Activated CD4-positive, alpha-beta T cell treated with anti-CD3 and anti-CD28 coated beads, Interleukin-2, Interleukin-6, amounts not matched to agents 100 ng/mL and 50 ng/mL, durations not matched to agents 16 hours and 8 hours (primary cell): ENCODE measurements at places on chromosomes 7 and 10.

DNA sequence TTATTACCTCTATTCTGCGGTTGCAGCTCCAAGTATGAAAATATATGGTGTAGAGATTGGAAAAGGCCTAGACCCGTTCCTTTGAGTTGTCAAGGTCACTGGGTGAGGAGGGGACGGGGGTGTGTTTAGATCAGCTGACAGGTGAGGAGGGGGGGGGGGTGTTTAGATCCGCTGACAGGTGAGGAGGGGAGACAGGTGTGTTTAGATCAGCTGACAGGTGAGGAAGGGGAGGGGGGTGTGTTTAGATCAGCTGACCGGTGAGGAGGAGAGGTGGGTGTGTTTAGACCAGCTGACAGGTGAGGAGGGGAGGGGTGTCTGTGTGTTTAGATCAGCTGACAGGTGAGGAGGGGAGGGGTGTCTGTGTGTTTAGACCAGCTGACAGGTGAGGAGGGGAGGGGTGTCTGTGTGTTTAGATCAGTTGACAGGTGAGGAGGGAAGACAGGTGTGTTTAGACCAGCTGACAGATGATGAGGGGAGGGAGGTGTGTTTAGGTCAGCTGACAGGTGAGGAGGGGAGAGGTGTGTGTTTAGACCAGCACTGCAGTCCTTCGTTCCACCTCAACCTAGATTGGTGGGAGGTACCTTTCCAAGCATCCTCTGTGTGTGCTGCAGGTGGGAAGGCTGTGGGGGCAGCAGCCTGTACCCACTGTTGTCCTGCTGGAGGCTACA lies 655.0 kb upstream of the ADARB2 start:
- DNase-seq = no peak

GRCh38 chr10:84567133-84567532 lies 238.7 kb downstream of the CCSER2 start:
- no peak for DNase-seq

GRCh38 chr7:2451171-2452073 lies 24.8 kb downstream of the GRIFIN start:
- peak; percentile 86 for DNase-seq

- peak; percentile 9 for DNase-seq
Observed at GRCh38 chr7:138089080-138089901, 13.0 kb downstream of the AKR1D1 start.

DNA sequence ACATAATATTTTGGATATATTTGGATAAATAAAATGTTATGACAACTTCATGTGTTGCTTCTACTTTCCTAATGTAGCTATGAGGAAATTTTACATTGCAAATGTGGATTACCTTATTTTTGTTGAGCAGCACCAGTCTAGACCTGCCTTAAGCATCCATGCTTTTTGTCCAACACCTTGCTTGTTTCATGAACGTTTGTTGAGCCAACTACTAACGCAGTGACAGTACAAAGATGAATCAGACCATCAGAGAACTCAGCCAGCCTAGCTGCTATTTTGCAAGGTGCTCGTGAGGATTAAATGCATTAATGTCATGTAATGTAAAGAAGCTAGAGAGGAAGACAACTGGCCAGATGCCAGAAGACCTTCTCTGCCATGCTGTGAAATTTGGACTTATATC lies 1.1 kb upstream of the ZC3HAV1L start:
- no peak for DNase-seq

GRCh38 chr10:17506390-17506789 lies 52.0 kb upstream of the ST8SIA6 start:
- DNase-seq = peak; percentile 69

GRCh38 chr7:25388681-25389080 lies 160.4 kb upstream of the NPVF start:
- no peak for DNase-seq

- DNase-seq = no peak
Observed at GRCh38 chr7:7613210-7613609, 27.3 kb upstream of the UMAD1 start.

DNA sequence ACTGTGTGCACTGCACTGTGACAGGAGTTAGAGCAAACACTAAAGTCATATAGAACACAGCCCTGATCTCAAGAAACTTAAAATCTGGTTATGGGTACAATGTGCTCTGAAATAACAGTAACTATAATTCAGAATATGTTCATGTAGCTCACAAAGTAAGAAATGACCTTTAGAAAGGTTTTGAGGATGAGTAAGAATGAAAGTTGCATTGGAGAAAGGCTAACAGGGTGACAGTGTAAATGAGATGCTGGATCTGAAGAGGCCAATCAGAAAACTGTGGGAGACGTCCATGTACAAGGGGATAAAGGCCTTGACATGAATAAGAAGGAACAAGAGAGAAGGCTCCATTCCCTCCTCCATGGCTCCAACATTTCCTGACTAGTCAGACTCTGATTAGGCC lies 124.7 kb downstream of the GRM3 start:
- no peak for DNase-seq

DNA sequence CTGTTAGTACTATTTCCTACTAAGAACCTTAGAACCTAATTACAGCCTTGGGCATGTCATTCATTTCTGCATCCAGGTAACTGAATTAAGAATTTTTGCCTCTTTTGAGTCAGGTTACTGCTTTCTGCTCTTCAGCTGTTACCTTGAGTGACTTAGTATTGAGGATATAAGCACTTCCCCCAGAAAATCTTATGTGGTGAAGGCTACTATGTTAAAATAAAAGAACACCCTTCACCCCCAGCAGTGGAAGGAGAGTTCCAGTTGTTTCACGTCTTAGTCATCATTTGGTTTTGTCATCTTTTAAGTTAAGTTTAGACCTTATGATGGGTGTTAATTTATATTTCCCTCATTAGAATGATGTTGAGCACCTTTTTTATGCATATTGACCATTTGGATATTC lies 82.8 kb downstream of the GLCCI1 start:
- no peak for DNase-seq

- DNase-seq = no peak
Observed at GRCh38 chr10:97020452-97021400, 165.0 kb downstream of the SLIT1 start.

DNA sequence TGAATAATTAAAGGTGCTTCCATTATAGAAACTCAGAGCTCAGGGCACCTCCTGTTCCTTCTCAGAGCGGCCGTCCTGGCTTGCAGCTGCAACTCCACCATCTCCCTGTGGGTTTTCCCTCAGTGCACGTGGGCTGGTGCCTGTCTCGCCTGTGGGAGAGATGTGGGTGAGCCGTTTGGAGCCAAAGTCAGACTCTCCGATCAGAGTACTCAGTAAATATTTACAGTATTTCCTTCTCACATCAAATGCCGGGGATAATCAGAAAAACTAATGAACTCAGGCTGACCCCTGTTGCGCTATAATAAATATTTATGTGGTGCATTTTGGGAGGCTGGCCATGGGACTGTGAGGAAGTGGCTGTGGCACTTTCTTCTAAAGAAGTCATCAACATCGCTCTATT lies 155.8 kb upstream of the HABP2 start:
- no peak for DNase-seq

DNA sequence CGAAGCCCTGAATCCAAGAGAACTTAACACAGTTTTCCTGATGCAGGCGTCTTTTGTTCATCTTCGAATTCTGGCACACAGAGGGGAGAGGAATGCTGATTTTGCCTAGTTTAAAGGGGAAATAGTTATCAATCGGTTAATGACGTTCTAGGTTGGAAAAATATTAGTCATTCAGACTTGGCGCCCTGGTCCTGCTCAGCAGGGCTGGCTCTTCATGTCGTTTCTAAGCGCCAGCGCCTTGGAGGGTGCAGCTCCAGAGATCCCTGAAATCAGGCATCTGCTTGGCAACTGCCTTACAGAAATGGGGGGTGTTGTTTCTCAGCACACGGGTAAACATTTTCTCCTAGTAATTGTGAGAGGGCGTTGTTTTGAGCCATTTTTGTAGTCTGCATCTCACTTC lies 1.3 kb upstream of the PRTFDC1 start:
- no peak for DNase-seq

DNA sequence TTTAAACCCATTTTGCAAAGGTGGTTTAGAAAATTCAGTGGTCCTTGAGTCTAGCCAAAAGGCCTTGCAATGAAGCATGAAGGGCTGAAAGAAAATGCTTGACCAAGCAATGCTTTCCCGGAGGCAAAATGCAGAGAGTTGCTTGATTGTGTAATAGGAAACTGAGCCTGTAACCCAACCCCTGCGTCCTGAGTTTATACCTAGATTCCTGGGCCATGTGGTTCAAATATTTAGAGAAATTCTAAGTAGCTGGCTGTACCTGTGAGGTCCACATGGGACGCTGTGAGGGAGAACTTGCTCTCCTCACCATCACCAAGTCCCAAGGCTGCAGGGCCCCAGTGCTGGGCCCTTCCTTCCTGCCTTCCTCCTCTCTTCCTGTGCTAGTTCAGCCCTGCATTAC lies 45.7 kb downstream of the CXCL12 start:
- DNase-seq = no peak

DNA sequence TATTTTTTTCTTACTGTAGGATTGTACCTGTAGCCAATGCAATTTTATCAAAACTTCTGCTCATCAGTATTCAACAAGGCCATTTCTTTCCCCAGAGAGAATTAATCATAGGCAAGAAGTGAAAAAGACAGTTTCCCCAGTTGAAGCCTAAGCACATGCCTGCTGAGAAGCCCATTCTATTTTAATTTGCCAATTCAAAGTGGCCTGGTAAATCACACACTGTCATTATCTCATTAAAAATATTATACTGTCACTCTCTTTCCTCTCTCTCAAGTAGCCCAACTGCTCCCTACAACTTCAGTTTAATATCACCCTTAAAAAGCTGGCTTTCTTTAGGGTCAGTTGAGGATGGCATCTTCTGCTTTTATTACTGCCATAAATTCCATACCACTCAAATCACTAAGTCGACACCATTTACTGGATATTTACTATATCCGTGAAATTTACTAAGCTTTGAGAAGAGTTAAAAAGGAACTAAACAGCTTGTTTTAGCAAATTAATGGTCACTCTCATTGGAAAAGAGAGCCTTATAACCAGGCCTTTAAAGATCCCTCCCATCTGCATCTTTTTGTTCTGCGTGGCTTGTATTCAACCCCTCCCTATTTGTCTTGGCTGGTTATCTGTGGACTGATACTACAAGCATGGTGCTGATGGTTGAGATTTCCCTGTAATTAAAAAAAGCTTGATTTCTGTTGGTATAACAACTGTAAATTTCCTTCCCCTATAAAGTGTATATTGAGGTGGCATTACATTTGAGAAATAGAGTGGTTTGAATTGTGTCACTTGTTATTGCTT lies 30.6 kb downstream of the COL28A1 start:
- no peak for DNase-seq

DNA sequence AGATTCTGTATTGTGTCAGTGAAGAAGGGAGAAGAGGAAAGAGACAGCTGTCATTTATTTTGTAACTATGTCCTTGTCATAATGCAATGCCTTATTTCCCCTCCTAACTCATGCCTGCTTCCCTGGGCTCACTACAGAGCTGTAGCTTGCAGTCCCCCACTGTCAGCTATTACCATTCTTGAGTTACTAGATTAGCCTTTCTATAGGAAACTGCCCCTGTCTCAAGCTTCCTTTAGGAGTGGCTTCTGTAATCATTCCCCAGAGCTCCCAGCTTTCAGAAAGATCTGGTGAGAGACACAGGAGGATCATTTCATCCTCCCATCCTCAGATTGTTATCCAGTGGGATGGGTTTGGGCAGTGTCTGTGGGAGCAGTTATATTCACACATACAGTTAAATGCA lies 32.4 kb upstream of the SMKR1 start:
- DNase-seq = no peak

GRCh38 chr10:117260084-117260483 lies 19.2 kb downstream of the SLC18A2 start:
- DNase-seq = no peak

DNA sequence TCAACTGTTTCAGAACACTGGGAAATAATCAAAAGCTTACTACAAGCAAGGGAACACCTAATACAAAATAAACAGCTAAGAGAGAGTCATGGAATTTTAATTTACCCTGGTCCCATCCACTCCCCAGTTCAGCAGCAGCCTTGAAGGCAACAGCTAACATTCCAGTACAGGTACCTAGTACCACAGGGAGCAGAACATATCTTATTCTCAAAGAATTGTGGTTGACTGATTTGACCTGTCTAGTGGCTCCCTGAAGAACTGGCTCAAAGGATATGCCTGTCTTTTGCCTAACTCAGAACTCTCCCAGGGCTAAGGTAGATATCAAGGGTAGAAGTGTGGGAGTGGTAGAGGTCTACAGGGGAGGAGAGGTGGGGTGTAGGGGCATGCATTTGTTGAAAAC lies 32.3 kb downstream of the SMURF1 start:
- DNase-seq = no peak

DNA sequence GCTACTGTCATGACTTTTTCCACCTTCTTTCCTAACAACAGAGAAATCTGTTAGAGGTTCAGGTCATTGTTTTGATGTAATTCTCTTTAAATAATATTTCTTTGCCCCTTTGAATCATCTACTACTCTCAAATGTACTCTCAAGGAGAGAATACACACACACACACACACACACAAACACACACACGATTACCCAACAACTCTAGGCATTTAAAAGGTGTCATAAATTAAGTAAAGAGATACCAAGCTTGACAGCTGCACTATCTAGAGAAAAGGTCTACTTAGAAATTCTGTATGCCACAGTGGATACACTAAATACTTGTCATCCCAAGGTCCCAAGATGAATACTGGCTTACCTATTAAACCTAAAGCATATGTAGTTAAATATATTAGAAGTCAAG lies 4.8 kb downstream of the PANK1 start:
- DNase-seq = no peak

DNA sequence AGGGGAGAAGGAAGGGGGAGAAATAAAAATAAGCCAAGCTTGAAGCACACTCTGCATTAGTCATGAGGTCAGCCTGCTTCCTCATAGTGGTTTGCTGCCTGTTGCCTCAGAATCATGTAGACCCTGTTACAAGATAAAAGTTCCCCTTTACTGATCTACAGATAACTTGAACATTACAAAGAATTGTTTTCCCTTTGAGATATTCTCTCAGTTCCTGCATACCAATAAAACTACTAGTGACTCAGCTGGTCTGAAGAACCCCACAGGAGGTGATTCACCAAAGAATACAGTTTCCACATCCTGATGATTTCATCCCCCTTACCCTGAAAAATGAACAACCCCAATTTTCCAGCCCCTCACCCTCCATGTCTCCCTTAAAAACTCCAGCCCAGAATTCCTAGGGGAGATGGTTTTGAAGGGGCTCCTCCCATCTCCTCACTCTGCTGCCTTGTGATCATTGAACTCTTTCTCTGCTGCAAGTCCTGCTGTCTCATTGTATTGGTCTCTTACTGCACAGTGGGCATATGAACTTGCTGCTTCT lies 31.5 kb upstream of the NRP1 start:
- peak; percentile 69 for DNase-seq
